ENCODE measurements at places on chromosomes 2 and 18. TPM values are rescaled to one million over a fixed set of nuclear protein-coding genes. Genes with fewer than 3 reads are reported as not detected.

Gene FBXO15
- 0.92 TPM for total RNA-seq

Gene CSRNP3
- total RNA-seq = 3.7 TPM

Gene DSEL
- 49.8 TPM for total RNA-seq

Gene NT5DC4
- total RNA-seq = not detected

Gene SPHKAP
- total RNA-seq = not detected

DNA sequence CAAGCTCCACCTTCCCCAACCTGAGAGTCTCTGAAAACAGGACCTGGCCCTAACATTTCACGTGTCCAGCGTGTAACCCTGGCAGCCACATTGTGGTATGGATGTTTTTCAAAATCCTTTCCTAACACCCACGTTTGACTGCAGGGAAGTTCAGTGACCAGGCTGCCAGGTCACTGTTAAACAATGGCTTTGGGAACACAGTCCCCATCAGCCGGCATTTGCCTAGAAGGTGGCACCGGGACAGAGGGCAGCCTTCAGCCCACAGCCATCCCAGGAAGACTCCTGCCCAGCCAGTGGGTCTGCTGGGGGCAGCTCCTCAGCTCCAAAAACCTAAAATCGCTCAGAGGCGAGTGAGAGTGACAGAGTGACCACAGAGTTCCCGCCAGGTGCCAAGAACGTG is 140.2 kb downstream of the SH3BP4 start:
- DNase-seq = no peak

Gene LRP2
- total RNA-seq = not detected

Gene CYP27A1
- 4.7 TPM for total RNA-seq

DNA sequence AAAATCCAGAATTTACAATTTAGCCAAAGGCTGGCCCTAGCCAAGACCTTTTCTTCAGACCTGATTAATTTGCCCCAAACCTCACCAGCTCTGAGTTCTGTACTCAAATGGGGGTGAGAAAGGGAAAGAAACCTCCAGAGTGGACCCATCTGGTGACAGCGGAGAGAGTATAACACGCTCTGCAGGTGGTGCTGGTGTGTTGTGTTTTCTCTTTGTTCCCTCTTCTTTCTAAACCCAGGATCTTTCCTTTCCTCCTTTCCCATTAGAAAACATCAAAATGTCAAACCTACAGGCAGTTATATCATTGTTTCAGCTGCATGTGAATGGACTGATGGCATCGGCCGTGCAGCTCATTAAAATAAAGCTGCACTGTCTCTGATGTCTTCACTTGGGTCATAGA is 253.2 kb upstream of the SP5 start:
- no peak for DNase-seq

DNA sequence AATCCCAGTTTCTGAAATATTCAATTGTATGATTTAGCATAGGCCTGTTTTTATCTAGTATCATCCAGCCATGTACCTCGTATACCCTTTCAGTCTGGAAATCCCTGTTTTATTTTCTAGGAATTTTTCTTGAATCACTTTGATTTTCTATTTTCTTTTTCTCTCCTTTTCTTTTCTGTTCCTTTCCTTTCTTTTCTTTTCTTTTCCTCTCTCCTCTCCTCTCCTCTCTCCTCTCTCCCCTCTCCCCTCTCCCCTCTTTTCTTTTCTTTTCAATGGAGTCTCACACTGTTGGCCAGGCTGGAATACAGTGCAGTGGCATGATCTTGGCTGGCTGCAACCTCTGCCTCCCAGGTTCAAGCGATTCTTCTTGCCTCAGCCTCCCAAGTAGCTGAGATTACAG is 63.5 kb downstream of the SMCHD1 start:
- DNase-seq = no peak

Gene CRACDL
- 17.0 TPM for total RNA-seq

- DNase-seq = no peak
Measured at GRCh38 chr2:212814941-212815340, 276.3 kb upstream of the ERBB4 start.

DNA sequence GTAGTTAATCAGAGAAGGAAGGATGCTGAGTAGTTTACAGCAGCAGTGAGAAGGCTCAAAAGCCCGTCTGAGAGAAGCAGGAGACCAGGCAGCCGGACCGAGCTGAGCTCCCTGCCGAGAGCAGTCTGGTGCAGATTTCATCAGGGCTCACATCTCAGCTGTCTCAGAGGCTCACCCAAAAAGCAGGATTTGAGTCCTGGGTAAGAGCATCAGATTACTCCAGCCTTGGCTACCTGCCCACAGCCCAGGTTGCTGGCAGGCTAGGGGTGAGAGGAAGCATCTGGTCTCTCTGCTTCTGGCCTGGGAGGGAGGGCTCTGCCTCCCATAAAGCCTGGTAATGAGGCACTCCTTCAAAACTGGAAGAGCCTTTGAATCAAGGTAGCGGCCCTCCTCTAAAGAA is 140.5 kb downstream of the ST6GAL2 start:
- DNase-seq = no peak

Gene MEP1B
- total RNA-seq = not detected

- DNase-seq = no peak
Measured at GRCh38 chr2:108287169-108287568, 1.5 kb upstream of the SULT1C2 start.

DNA sequence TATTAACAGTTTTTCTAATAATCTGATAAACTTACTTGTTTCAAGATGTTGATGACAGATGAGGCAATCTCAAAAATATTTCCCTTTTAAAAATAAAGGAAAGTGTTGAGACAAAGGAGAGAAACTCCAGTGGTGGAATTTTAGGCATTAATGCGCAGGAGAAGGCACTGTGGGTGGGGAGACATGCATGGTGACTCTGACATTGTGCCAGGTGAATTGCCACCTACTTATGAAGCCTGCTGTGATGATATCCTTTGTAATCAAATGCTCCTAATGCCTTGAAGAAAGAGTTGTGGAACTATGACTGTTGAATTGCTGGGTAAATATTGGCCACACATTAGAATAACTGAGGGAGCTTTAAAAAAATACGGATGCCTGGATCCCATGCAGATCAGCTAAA is 101.4 kb downstream of the PLA2R1 start:
- no peak for DNase-seq

DNA sequence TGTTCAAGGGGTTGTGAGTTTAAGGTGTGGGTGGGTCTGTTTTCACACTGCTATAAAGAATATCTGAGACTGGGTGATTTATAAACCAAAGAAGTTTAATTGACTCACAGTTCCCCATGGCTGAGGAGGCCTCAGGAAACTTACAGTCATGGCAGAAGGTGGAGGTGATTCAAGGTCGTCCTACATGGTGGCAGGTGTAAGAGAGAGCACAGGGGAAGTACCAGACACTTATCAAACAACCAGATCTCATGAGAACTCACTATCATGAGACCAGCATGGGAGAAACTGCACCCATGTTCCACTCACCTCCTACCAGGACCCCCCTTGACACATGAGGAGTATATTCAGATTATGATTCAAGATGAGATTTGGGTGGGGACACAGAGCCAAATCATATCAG is 38.0 kb downstream of the RHBDD1 start:
- DNase-seq = no peak

DNA sequence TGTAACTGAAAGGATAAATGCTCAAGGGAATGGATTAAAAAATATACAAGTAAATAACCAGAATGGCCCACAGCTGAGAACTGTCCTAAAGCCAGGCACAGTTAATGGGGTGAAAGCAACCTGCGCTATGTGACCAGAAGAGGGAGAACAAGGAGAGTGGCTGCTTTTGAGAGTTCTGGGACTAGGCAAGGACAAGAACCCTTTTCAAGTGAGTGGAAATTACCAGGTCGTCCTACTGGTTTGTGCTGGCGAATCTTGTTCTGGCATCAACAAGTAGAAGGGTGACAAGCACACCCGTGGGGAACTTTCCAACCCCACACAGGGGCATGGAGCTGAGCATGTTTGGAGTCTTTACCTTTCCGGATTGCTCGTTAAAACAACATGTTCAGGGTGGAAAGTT is 82.8 kb downstream of the TMEM17 start:
- DNase-seq = no peak

DNA sequence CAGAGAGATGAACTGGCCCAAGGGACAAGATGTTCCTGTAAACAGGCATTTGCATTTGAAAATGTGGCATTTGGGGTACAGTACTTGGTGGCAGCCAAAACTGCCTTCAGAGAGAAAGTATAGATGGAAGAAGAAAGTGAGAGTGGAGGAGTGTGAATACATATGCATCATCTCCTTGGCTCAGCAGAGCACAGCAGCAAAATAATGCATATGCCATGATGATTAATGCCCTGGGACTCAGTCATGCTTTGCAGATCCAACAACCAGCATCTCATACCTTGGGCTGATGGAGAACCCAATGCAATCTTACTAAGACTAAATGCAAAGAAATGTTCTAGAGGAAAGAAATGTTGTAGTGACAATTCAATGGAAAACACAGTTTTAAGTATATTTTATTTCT is 29.7 kb upstream of the CYTIP start:
- no peak for DNase-seq

Gene MTCL1
- 43.9 TPM for total RNA-seq
